ENCODE measurements at places on chromosomes 5 and 9.

GRCh38 chr5:107447587-107447986 lies 223.2 kb downstream of the EFNA5 start:
- no peak for DNase-seq

- no peak for DNase-seq
Observed at GRCh38 chr5:74063821-74064220, 437.8 kb downstream of the ARHGEF28 start.

DNA sequence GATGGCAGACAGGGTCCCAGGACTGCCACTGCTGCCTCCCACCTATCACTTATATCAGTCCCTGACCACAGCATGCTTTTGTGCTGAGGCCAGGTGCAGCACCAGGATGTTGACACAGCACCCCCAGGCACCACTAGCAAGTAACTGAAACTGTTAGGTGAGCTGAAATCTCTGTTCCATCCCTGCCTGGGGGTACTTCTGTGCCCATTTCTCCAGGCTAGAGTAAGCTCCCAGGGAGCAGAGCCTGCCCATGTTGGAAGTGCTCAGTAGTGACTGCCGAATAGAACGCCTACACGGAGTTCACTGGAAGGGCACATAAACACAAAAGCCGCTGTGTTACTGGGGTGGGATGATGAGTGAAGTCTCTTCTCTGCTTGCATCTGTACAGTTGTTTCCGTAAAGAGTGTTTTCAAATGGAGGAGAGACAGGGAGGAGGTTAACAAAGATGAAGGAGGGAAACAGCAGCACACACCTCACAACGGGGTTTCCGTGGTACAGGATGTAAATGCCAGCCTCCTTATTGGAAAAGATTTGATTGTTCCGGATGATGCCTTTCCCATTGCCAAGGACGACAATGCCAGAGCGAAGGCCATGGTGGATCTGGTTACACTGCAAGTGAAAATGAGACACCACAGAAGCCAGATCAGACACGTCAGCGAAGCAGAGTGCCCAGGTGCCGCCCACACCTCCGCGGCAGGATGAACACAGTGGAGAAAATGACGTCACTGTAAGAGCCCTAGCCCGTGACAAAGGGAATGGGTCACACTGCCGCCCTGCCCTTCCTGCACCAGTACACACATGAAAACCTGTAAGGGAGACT lies 43.1 kb downstream of the POLR1E start:
- peak; percentile 48 for DNase-seq

DNA sequence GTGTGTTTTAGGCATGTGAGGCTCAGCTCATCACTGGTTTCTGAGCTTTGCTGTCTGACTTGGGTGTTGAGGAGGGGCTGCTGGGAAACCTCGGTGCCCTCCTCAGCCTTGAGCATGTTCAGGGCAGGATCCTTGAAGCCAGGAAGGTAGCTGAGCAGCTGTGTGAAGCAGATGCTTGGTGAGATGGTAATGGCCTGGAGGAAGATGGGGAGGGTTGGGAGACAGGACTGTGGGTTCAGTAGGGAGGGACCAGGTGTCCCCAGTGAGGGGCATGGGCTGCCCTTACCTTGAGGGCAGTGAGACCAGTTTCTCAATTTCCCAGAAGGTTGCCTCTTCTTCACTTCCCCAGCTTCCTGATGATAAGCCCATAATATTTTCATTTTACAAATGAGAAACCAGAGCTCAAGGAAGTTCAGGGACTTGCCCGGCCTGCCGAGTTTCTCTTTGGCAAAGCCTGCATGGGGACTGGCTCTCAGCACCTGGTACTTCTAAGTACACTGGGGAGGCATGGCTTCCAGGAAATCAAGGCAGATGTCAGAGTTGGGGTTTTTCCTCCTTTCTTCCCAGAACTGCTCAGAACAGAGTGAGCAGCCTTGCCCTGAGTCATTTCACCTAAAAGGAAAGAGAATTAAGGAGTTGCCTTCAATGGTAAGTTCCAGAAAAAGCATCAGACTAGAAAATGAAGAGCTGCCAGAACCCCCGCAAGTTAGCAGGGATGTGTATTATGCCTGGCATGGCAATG lies 225.7 kb downstream of the MAST4 start:
- no peak for DNase-seq

DNA sequence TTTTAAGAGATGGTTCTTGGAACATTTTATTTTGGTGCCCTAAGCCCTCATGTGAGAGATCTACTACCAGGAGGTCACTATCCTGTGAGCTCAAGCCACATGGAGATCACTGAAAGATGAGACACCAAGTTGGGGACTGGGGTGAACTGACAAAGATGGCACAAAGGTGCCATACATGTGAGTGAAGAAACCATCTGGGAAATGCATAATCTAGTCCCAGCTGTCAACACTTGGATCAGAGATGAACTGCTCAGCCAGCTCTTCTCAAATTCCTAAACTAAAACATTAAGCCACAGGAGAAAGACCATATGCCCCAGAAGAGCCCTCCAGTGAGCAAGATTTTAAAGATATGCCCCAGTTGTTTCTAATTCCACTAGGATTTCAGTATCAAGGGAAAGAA lies 22.2 kb upstream of the MYOT start:
- DNase-seq: no peak

- no peak for DNase-seq
Observed at GRCh38 chr5:39100851-39101396, 26.7 kb upstream of the RICTOR start.

- no peak for DNase-seq
Observed at GRCh38 chr5:168366116-168366515, 74.7 kb downstream of the WWC1 start.

GRCh38 chr5:178997191-178997590 lies 2.1 kb upstream of the GRM6 start:
- DNase-seq: no peak

DNA sequence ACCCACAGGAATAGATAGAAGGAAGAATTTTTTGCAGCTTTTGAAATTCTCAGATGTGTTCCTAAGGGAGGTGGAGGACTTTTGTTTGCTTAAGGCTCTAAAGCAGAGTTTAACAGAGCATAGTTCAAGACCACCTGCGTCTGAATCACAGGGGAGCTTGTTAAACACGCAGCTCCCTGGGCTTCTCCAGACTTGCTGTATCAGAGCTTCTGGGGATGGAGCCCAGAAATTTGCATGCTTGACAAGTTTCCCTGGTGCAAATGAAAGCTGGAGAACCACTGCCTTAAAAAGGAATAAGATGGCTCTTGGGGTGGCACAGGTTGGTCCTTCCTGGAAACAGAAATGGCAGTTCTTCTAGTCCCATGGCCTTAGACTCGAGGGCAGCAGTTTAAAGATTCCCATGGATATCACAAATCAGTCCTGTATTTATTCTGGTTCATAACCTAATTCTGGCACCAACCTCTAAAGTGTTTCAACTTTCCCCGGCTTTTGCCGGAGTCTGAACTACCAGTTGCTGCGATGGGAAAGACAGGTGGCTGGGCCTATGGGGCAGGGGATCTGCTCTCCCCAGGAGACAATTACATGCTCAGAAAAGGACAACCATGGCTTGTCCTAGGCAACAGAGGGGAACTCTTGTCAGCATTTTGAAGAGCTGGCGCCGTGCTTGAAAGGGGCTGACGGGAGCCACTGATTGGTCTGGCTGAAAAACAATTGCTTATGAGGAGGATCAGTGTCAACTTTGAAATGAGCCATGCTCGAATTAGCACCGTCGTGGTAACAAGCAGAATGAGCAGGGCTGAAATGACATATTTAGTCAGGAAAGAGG lies 599.6 kb downstream of the CCDC171 start:
- no peak for DNase-seq

DNA sequence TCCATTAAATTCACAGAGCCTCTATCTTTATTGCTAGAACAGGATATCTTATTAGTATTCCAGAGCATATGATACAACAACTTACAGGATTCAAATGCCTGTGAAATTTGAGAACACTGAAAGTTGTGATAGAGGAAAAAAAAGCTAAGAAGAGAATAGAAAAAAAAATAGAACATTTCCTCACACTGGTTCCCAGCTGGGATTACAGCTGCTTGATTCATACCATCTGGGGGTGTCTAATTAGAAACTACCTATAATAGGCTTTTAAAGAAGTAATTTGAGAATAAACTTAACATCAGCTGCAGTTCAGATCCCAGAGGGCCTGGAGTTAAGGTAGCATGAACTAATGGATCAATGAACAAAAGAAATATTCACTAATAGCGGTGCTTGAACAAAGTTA lies 922.0 kb downstream of the CDH12 start:
- DNase-seq: no peak

DNA sequence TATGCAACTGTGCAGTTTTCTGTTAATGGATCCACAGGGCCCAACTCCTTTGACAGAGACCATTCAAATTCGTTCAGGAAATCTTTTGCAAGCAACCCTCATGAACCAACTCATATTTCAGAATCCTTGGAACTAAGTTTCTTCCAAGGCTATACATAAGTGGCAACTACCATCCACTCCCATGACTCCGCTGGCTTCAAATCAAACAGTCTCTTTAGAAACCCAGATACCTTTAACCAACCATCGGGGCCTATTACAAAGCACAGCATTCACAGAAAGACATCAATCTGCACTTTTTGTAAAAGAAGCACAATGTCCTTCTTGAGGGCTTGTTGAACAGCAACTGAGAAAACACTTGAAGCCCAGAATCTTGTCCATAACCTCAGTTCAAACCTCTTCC lies 526.9 kb downstream of the DTWD2 start:
- DNase-seq: no peak

DNA sequence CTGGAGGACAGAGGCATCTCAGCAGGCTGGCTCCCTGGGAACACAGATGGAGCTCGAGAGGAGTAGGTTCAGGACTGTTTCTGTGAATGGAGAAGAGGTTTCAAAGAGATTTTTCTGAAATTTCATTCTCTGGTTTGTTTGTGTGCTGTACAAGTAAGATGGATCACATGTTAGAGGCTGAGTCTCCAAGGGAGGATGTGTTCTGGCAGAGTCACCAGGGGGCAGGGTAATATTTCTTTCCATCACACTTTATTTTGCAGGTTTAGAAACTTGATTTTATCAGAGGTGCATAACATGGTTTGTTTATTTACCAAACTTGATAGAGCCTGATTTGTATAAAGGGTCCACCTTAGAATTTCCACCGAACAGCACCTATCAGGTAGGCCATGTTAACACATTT lies 69.2 kb upstream of the ARL15 start:
- DNase-seq: no peak

- DNase-seq: no peak
Observed at GRCh38 chr5:168721002-168721753, 142.0 kb upstream of the PANK3 start.

DNA sequence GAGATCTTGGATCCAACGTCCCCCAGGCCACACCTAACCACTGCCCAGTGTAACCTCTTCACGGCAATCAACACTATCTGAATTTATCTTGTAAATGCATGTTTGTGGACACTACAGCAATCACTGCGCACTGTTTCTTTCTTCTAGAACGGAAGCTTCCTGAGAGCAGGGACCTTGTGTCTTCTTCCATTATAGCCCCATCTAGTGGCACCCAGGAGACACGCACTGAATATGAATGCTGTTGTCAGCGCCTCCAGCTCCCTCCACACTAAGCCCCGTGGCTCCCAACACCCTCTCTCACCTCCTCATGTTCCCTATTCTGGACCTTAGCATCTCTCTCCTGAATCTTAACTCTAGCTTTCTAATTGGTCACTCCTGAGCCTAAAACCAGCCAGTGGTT lies 72.7 kb downstream of the SMIM23 start:
- no peak for DNase-seq

GRCh38 chr5:167823405-167823804 lies 468.0 kb upstream of the WWC1 start:
- DNase-seq: no peak

- DNase-seq: no peak
Observed at GRCh38 chr5:55236800-55237199, 3.4 kb upstream of the CCNO start.

DNA sequence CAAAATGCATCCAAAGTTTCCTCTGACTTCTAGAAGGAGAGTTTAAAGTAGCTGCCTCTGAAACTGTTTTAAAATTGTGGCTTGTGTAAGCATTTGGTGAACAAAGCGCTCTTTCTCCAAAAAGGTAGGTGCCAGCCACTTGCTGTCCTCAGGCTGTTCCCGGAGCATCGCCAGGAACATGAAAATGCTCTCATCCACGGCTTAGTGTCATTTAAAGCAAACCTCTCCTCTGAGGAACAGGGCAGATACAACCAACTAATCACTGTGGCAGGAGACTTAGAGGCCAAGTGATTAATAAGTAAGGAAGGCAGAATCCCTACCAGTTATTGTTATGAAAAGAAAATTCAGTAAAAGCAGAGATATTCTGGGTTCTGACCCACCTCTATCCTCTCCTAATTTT lies 165.6 kb downstream of the DCP2 start:
- DNase-seq: no peak

GRCh38 chr5:149210225-149210624 lies 61.4 kb upstream of the AFAP1L1 start:
- DNase-seq: no peak

- no peak for DNase-seq
Observed at GRCh38 chr5:153900703-153901395, 137.9 kb downstream of the FAM114A2 start.

DNA sequence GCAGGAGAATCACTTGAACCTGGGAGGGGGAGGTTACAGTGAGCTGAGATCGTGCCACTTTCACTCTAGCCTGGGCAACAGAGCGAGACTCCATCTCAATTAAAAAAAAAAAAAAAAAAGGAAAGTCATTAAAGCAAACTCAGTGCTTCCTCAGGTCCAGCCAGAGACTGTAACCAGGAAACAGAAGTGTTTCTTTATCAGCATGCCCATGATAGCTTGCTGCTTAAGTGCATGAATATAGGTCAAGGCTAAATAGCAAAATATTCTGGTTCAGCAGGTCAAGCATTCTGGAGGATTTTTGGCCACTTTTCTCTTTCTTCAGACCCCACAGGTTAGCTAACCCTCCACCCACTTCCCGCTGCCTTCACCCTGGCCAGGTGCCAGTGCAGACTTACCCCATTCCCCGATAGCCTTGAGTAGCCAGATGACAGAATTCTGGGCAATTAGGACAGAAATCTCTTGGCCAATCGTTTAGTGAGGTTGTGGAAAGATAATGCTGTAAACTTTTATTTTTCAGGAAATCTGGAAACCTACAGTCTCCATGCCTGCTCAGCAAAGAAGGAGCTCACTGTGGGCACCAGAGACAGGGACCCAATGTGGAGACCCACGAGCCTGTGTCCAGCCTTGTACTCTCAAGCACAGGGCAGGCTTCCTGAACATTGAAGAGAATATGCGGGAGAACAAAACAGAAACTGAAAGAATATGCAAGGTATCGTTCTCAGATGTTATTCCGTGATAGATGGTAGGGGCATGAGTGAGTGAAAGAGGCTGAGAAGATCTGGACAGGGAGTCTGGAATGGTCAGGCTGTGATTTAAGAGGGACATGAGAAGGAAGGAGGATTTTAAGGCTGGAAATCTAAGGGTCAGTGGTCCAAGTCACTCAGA lies 4.2 kb upstream of the UGT3A2 start:
- DNase-seq: no peak

DNA sequence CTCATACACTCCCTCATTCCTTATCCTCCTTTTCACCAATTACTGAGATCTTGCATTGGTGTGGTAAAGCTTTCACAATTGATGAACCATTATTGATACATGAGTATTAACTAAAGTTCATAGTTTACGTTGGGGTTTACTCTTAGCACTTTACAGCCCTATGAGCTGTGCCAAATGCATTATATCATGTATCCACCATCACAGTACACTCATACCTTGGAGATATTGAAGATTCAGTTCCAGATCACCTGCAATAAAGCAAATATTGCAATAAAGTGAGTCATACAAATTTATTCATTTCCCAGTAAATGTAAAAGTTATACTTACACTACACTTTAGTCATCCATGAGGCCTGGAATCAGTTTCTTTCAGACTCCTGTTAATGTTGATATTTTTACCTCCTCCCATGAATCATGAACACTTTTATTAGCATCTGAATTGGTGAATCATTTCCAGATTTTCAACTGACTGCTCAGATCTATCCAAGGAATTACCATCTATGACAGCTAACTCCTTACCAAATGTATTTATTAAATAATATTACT lies 546.6 kb upstream of the PTPRD start:
- DNase-seq: no peak
